Thoracic aorta (tissue), 2 donors: ENCODE measurements at places on chromosomes 7 and 10.
A peak's percentile ranks its signal among the peaks of the same experiment; 100 is the strongest.

GRCh38 chr10:121741248-121741792 lies 143.1 kb upstream of the FGFR2 start:
- no peak overlapping the region for H3K4me3 ChIP-seq
- no peaks in the 10 kb centered on the region for H3K36me3 ChIP-seq
- no peaks in the 10 kb centered on the region for H3K27me3 ChIP-seq
- no peak overlapping the region for H3K27ac ChIP-seq

DNA sequence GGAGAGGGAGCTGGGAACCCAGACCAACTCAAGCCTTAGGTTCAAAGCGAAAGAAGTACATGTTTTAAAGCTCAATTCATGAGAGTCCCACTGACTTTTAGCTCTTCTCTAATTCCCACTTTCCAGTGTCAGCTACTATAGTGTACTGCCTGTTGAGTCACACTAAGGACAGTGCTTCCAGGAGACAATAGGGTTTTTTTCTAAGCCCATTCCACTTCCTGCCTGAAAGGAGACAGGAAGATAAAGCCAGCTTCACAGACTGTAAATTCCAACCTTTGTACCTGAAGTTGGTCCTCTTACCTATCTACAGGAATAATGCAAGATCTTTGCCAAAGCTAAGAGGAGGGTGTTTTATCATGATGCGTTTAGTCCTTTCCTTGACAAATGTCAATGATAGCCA lies 4.4 kb downstream of the MSRB2 start:
- no peak overlapping the region for H3K4me3 ChIP-seq
- H3K27ac ChIP-seq, result no peak overlapping the region
- H3K36me3 ChIP-seq, result peaks cover 11% of the 10 kb centered on the region

GRCh38 chr10:43794181-43794815 lies 145.6 kb upstream of the ZNF32 start:
- no peaks in the 10 kb centered on the region for H3K36me3 ChIP-seq
- H3K4me1 ChIP-seq, result peaks cover 4% of the 10 kb centered on the region
- no peak overlapping the region for H3K27ac ChIP-seq
- H3K27me3 ChIP-seq, result no peaks in the 10 kb centered on the region
- no peak overlapping the region for H3K4me3 ChIP-seq

DNA sequence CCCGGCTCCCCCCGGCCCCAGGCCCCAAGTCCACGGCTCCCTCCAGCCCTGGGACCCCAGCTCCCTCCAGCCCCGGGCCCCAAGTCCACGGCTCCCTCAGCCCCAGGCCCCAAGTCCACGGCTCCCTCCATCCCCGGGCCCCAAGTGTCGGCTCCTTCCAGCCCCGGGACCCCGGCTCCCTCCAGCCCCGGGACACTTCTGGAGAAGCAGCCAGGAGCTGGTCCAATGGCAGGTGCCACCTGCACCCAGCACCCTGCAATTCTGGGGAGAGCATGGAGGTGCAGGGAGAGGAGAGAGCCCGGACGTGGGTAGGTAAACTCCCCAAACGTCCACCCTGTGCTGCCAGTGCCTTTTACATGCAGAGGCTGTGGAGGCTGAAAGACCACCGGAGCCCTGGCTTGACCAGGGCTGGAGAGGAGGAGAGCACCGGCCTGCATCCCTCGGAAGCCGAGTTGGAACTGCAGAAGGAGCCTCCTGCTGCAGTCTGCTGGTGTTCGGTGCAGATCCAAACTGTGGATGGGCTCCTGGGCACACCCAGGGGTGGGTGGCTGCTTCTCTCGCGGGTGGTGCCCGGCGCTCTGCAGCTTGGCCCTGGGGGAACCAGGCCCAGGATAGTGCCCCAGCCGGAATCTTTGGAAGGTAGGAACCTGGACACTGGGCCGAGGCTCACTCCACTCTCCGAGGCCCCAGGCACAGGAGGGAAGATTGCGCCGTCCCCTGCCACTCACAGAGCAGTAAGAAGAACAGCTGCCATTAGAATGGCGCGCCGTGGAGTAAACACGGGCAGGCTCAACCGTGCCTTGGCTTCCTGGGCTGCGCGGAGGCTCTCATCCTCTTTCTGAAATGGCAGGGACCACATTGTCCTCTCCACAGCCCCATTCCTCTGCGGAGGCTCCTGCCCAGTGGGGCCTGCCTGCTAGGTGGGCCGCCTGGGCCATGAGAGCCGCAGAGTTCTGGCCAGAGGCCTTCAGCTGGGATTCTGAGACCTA lies 14.7 kb downstream of the SHH start:
- DNase-seq, result no peak
- no peaks in the 10 kb centered on the region for H3K27me3 ChIP-seq
- no peaks in the 10 kb centered on the region for H3K36me3 ChIP-seq
- H3K27ac ChIP-seq, result no peak overlapping the region
- no peak overlapping the region for H3K4me3 ChIP-seq

- H3K27me3 ChIP-seq, result no peaks in the 10 kb centered on the region
- peaks cover 17% of the 10 kb centered on the region for H3K4me1 ChIP-seq
- DNase-seq, result no peak
- H3K36me3 ChIP-seq, result peaks cover 10% of the 10 kb centered on the region
- peak overlapping the region; percentile 94 for H3K27ac ChIP-seq
- H3K4me3 ChIP-seq, result peak overlapping the region; percentile 89
Measured at GRCh38 chr10:104255311-104255981, 754 bp downstream of the GSTO1 start.

- H3K27ac ChIP-seq, result no peak overlapping the region
- no peaks in the 10 kb centered on the region for H3K27me3 ChIP-seq
Measured at GRCh38 chr7:6232534-6232933, 39.9 kb downstream of the CYTH3 start.

- no peaks in the 10 kb centered on the region for H3K4me1 ChIP-seq
- no peak overlapping the region for H3K4me3 ChIP-seq
- no peak for DNase-seq
- H3K27ac ChIP-seq, result no peak overlapping the region
- no peaks in the 10 kb centered on the region for H3K27me3 ChIP-seq
Measured at GRCh38 chr7:19060761-19061259, 56.6 kb downstream of the TWIST1 start.

DNA sequence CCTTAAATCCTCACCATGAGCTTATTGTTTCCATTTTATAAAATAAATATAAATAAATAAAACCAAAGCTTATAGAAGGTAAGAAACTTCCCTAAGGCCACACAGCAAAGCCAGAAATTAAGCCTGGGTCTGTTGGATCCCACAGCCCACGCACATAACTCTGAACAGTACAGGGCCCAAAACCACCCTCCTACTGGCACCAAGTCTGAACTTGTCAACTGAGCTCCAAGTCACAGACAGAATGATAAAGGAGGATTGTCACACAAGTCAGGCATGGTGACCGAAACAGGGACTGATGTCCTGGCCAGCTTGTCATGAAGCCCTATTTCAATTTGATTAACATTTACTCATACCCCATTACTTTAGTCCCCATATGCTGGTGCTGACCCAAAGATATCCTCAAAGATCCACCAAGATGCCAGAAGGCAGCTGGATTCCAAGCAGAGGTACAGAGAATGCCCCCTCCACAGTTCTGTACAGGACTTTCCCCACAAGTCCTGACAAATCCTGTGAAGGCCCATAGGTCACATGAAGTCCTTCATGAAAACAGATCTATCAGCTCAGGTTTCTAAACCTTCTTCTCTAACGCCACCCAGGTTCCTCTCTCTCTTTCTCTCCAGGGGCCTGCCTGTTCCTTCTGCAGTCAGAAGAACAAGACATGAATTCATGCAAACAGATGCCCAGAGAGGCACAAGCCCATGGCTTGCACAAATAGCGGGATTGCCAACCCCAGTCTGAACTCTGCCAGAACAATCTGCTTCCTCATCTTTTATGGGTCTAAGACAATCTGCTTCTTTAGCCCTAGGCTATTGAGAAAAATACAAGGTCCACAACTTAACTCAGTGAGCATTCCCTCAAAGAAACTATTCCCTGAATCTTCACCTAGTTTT lies 60.9 kb downstream of the GLI3 start:
- DNase-seq, result no peak
- H3K36me3 ChIP-seq, result no peaks in the 10 kb centered on the region
- H3K4me1 ChIP-seq, result peaks cover 7% of the 10 kb centered on the region
- no peak overlapping the region for H3K27ac ChIP-seq
- no peak overlapping the region for H3K4me3 ChIP-seq

GRCh38 chr7:107687656-107688055 lies 27.0 kb downstream of the SLC26A4 start:
- no peaks in the 10 kb centered on the region for H3K27me3 ChIP-seq
- no peaks in the 10 kb centered on the region for H3K36me3 ChIP-seq
- no peak overlapping the region for H3K27ac ChIP-seq
- peaks cover 14% of the 10 kb centered on the region for H3K4me1 ChIP-seq

DNA sequence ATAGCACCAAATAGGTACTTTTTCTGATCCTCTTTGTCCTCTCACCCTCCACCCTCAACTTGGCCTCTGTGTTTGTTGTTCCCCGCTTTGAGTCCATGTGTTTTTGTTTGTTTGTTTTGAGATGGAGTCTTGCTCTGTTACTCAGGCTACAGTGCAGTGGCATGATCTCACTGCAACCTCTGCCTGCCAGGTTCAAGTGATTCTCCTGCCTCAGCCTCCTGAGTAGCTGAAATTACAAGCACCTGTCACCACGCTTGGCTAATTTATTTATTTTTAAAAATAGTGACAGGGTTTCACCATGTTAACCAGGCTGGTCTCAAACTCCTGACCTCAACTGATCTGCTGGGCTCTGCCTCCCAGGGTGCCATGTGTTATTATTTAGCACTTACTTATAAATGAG lies 5.3 kb downstream of the ZNF273 start:
- DNase-seq, result no peak
- no peaks in the 10 kb centered on the region for H3K27me3 ChIP-seq
- no peak overlapping the region for H3K4me3 ChIP-seq
- no peak overlapping the region for H3K27ac ChIP-seq

DNA sequence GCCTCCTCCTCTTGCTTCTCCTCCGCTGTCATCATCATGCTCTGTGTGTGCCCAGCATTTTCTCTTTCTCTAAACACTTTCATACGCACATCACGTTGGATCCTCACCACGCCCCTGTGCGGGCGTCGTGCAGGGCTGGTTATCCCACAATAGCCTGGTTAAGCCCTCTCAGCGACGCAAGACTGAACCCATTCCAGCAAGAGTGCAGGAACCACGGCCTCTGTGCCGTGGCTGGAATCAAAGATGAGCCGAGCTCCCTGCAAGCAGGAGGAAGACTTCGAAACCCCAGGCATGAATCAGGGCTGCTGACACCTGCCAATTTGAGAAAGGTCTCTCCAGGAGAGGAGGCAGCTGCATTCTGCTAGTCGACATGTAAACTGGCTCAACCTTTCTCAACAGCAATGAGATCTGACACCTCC lies 74.8 kb upstream of the FOXK1 start:
- no peak overlapping the region for H3K4me3 ChIP-seq
- H3K27me3 ChIP-seq, result no peaks in the 10 kb centered on the region
- no peaks in the 10 kb centered on the region for H3K4me1 ChIP-seq

DNA sequence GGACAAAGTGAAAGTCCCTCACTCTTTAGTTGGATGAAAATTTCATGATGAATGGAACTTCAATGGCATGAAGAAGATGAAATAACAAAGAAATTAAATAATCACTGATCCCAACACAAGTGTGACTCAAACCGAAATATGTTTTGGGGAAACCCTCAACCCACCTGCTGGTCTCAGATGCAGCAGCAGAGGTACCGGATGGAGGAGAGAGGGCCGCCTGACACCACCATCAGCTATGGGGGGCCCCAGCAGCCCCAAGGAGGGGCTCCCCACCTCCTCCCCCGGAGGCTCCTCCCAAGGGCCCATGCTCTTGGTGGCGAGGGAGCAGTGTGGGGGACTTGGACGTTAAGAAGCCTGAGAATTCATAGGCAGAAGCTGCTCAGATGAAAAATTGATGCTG lies 137.2 kb upstream of the ADARB2 start:
- DNase-seq, result no peak
- no peak overlapping the region for H3K27ac ChIP-seq
- H3K4me1 ChIP-seq, result no peaks in the 10 kb centered on the region
- no peaks in the 10 kb centered on the region for H3K36me3 ChIP-seq
- H3K27me3 ChIP-seq, result no peaks in the 10 kb centered on the region
- H3K4me3 ChIP-seq, result no peak overlapping the region

GRCh38 chr7:30566596-30566995 lies 28.1 kb upstream of the GARS1 start:
- no peaks in the 10 kb centered on the region for H3K4me1 ChIP-seq
- no peak overlapping the region for H3K4me3 ChIP-seq
- H3K27ac ChIP-seq, result no peak overlapping the region

DNA sequence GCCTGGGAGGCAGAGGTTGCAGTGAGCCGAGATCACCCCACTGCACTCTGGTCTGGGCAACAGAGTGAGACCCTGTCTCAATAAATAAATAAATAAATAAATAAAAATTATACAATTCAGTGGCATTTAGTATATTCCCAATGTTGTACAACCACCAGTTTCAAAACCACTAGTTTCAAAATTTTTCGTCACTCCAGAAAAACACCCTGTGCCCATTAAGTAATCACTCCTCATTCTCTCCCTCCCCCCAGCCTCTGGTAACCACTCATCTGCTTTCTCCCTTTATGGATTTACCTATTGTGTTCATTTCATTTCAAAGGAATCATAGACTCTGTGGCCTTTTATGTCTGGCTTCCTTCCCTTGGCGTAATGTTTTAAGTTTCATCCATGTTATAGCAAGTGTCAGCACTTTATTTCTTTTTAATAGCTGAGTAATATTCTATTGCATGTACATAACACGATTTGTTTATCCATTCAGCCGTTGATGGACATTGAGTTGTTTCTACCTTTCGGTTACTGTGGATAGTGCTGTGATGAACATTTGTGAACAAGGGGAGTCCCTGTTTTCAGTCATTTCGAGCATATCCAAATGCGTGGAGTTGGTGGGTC lies 29.4 kb upstream of the GOLGA7B start:
- no peaks in the 10 kb centered on the region for H3K4me1 ChIP-seq
- no peak overlapping the region for H3K27ac ChIP-seq
- no peak overlapping the region for H3K4me3 ChIP-seq
- no peaks in the 10 kb centered on the region for H3K27me3 ChIP-seq
- DNase-seq, result no peak
- H3K36me3 ChIP-seq, result no peaks in the 10 kb centered on the region

GRCh38 chr10:124918191-124918830 lies 23.6 kb upstream of the ZRANB1 start:
- peak overlapping the region; percentile 98 for H3K27ac ChIP-seq
- no peaks in the 10 kb centered on the region for H3K27me3 ChIP-seq
- no peak for DNase-seq
- peaks cover 6% of the 10 kb centered on the region for H3K36me3 ChIP-seq
- H3K4me1 ChIP-seq, result peaks cover 48% of the 10 kb centered on the region

DNA sequence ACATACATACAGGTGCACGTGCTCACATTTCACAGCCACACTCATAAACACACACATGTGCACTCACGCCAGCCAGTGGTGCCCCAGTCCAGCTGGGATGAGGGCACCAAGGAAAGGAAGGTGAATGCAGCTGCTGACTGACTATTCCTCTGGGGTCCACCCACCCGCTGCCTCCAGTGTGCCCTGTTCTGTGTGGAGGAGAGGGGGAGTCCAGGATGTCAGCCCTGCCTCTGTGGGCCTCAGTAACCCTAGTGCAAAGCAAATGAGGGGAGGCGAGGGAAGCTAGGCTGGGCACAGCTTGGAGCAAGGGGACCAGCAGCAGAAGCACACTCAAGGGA lies 57.6 kb downstream of the YKT6 start:
- peak overlapping the region; percentile 1 for H3K4me3 ChIP-seq
- peak overlapping the region; percentile 96 for H3K27ac ChIP-seq
- H3K36me3 ChIP-seq, result no peaks in the 10 kb centered on the region

- DNase-seq, result no peak
- no peaks in the 10 kb centered on the region for H3K36me3 ChIP-seq
- no peak overlapping the region for H3K27ac ChIP-seq
- H3K4me1 ChIP-seq, result no peaks in the 10 kb centered on the region
- H3K27me3 ChIP-seq, result no peaks in the 10 kb centered on the region
- no peak overlapping the region for H3K4me3 ChIP-seq
Measured at GRCh38 chr7:19304086-19304485, 158.9 kb upstream of the FERD3L start.

- H3K27ac ChIP-seq, result no peak overlapping the region
- no peaks in the 10 kb centered on the region for H3K27me3 ChIP-seq
- no peak overlapping the region for H3K4me3 ChIP-seq
- no peak for DNase-seq
- no peaks in the 10 kb centered on the region for H3K4me1 ChIP-seq
Measured at GRCh38 chr10:1643161-1643907, 94.0 kb downstream of the ADARB2 start.
